Activated gamma-delta T cell treated with anti-CD3 and anti-CD28 coated beads, Interleukin-2, amount 50 U/mL, for 16 hours (primary cell): ENCODE measurements at places on chromosomes 1 and 21.

DNA sequence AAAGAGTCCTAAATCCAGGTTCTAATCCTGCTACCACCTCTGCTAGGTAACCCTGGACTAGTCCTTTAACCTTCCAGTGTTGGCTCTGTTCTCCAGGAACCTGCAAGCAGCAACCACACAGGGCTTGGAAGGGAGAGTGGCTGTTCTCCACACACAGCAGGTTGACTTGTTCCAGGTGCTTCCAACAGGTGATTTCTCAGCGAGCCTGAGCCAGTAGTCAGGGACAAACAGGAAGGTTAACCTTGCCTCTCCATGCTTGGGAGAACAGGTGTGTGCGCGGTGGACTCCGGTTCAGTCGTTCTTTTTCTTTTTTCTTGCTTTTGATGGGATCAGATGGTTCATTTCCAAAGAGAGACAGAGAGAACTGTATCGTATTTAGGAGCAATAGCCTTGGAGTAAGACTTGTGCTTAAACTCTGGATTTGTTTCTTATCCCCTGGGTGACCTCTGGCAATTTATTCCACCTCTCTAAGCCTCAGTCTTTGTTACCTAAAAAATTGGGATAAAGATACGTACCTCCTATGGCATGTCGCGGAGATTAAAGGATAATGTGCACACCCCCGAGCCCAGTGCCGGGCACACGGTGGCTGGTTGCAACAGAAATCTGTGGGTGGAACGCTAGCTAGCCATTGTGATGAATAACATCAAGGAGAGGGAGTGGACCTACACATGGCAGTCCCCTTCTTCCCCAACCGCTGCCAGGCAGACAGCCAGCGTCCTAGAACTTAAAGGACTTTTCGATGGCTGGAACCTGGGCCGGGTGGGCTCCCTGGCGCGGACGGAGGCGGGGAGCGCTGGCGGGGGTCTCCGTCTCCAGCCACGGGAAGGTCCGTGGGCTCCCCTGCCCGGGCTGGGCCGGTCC lies 583 bp upstream of the CACHD1 start:
- DNase-seq, result no peak

DNA sequence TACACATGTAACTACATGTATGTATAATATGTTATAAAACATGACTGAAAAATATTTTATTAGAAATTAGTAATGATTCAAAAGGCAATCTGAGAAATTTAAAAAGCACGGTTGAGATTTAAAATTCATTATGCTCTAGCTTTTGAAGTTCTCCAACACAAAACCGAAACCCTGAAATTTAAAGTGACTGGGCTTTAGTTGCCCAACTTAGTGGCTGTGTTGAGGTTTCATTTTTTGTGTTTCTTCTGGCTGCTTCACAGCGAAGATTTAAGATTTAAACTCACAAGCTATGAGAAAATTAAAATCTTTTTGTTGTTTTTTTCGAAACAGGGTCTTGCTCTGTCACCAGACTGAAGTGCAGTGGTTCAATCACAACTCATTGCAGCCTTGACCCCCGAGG lies 1058.7 kb downstream of the NCAM2 start:
- no peak for DNase-seq

DNA sequence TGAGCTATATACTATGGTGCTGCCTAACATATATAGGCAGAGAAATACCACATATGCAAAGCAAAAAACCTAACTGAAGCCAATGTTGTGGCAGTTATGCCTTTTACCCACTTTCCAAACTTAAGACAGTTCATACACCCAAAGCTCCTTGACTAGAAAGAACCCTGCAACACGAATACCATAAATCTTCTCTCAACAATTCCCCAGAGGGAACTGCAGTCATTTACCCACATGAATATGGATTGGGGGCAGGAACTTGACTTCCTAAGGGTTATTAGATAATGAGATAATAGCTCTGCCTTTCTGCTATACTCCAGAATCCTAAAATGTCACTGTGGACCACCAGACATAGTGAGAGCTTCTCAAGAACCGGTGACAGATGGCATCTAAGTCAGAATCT lies 2.9 kb upstream of the ASPM start:
- DNase-seq, result no peak

- DNase-seq, result no peak
Measured at GRCh38 chr1:115238336-115239147, 99.5 kb downstream of the NGF start.

GRCh38 chr21:32843561-32843960 lies 72.0 kb upstream of the PAXBP1 start:
- DNase-seq, result no peak

- no peak for DNase-seq
Measured at GRCh38 chr21:14833241-14833640, 231.6 kb downstream of the NRIP1 start.

DNA sequence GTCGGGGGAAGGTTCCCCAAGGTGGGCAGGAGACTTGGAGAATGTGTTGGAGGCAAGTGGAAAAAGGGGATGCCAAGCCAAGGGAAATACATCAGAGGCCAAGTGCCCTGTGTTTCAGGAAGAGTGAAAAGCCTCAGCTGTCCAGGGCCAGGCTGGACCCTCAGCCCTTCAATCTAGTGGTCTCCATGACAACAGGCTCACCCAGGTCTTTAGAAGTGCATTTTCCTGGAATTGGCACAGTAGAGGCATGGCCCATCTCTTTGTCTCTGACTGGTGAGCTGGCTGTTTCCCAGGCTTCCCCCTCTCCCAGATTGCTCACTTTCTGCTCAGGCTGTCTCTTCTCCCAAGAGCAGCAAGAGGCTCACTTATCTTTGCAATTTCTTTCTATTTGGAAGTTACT lies 10.4 kb upstream of the RHBG start:
- no peak for DNase-seq

DNA sequence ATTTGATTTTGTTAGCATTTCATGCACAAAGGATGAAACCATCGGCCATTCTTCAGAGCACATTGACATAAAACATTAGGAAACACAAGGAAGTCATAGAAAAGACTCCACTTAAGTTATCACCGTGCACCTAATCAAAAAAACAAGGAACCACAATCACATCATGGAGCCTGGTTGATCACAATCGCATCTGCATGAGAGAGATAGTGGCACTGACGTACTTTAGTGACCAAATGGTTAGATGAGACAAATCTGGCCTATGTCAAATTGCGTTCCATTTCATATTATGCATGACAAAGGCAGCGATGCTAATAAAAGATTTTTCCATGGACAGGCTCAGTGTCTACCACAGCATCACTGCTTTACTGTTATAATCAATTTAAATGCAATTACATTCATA lies 571.8 kb upstream of the ADGRL2 start:
- DNase-seq, result no peak
